ENCODE measurements at places on chromosomes 1 and 21. TPM values are rescaled to one million over a fixed set of nuclear protein-coding genes. Genes with fewer than 3 reads are reported as not detected.

DNA sequence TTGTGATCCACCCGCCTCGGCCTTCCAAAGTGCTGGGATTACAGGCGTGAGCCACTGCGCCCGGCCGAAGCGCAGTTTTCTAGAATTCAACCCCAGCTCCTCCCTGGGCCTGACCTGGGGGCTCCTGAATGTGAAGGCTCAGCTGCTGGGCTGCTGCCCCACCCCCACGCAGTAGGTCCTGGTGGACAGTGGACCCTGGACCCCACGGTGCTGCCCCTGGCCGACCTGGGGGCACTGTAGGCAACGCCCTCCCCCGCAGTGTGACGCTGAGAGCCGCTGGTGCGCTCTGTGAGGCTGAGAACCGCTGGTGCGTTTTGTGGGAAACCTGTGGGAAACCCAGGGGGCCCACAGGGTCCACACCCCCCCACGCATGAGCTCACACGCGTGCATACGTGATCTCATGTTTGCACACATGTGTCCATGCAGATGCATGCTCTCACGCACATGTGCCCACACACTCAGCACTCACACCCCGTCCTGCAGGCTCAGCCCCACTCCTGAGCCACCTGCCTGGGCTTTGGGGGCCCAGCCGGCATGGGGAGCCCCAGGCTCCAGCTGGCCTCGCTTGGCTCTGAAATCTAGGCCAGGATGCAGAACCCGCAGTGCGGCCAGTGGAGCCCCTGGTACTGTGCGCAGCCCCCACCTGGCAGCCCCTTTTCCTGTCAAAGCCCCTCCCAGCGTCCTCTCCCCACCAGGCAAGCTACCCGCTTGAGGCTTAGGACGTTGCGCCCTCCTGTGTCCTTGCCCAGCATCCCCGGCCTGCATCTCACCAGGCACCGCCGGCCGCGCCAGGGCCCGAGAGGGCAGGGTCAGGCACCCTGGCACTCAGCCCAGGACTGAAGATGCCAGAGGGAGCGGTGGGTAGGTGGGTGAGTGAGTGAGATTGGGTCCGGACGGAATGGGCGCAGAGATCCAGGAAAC lies 67.7 kb downstream of the COL18A1 start:
- DNase-seq: no peak

- no peak for DNase-seq
Measured at GRCh38 chr1:230108580-230108979, 41.5 kb downstream of the GALNT2 start.

DNA sequence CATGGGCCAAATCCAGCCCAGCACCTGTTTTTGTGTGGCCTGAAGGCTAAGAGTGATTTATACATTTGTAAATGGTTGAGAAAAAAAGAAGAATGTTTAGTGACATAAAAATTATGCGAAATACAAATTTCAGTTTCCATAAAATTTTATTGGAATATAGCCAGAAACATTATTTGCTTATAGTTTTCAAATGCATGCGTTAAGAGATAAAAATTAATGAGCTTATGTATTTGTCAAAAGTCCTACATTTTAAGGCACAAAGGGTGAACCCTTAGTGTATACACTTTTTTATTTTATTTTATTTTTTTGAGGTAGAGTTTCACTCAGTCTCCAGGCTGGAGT lies 2.1 kb downstream of the MORC3 start:
- no peak for DNase-seq

Gene GJA9
- total RNA-seq: not detected

Gene PYHIN1
- total RNA-seq: not detected
